Stimulated activated CD4-positive, alpha-beta T cell treated with anti-CD3 and anti-CD28 coated beads, Interleukin-1b, Interleukin-23, amount 100 ng/mL, for 48 hours (primary cell): ENCODE measurements at places on chromosomes 6 and 20.

- no peak for DNase-seq
Measured at GRCh38 chr6:72724545-72724944, 102.7 kb downstream of the KCNQ5 start.

- DNase-seq, result no peak
Measured at GRCh38 chr6:131001945-131002660, 60.9 kb downstream of the EPB41L2 start.

- DNase-seq, result no peak
Measured at GRCh38 chr6:111215131-111215530, 127.8 kb downstream of the SLC16A10 start.

GRCh38 chr6:168122011-168122410 is 43.0 kb upstream of the FRMD1 start:
- DNase-seq, result no peak
